ENCODE measurements at places on chromosomes 1 and 21.

GRCh38 chr1:183735069-183735860 is 69.7 kb upstream of the RGL1 start:
- no peak for DNase-seq

- no peak for DNase-seq
Measured at GRCh38 chr1:197200272-197200899, 53.9 kb upstream of the ASPM start.

DNA sequence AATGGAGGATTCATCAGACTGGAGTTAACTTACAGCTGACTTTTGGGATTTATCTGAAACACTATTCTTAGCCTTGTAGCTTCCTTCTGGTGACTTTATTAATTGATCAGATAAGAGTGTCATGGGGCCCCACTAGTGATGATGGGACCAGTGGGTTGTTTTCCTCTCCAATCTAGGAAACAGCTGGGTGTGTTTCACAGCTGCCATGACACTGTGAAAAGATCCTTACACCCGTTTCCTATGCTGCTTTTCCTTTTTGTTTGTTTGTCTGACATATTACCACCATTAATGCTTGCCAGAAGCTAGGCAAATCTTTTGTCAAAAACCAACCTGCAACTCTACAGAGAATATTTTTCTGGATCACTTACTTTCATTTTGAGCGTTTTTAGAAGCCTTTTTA is 86.2 kb downstream of the ZBTB18 start:
- no peak for DNase-seq

DNA sequence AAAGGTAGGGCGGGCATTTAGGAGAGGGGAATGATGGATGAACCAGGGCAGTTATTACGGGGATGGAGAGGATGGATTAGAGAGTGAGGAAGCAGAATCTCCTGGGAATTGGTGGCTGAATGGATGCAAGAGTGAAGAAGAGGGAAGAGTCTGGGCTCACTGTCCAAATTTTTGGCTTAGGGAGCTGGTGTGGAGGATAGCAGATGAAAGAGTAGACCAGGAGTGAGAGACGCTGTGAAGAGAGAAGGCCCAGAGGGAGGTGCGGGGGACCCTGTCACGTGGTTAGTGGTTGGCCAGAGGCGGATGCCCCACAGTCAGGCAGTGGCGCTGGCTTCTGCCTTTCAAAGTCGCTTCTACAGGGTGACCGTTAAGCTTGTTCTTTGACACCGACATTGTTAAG is 78.4 kb downstream of the PEX14 start:
- DNase-seq = no peak

- DNase-seq = no peak
Measured at GRCh38 chr1:155761736-155762405, 73.0 kb downstream of the DAP3 start.

DNA sequence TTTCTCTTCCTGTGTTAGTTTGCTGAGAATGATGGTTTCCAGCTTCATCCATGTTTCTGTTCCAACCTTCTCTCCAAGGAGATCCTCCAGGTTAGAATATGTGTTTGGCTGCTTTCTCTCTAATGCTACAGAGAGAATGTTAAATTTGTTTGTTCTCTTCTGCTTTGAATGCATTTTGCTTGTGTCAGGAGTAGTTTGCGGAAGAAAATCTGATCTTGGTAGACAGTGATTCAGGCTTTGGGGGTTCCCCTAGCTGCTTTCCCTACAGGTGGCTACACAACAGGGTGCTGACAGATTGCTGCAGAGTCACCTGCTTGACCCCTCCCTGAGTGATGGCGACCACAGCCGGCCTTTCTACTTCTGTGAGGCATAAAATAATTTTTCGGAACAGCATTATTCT is 41.8 kb downstream of the MACO1 start:
- DNase-seq = no peak
